Fibroblast of skin of left quadriceps (primary cell): ENCODE measurements at places on chromosomes 16 and 17.

DNA sequence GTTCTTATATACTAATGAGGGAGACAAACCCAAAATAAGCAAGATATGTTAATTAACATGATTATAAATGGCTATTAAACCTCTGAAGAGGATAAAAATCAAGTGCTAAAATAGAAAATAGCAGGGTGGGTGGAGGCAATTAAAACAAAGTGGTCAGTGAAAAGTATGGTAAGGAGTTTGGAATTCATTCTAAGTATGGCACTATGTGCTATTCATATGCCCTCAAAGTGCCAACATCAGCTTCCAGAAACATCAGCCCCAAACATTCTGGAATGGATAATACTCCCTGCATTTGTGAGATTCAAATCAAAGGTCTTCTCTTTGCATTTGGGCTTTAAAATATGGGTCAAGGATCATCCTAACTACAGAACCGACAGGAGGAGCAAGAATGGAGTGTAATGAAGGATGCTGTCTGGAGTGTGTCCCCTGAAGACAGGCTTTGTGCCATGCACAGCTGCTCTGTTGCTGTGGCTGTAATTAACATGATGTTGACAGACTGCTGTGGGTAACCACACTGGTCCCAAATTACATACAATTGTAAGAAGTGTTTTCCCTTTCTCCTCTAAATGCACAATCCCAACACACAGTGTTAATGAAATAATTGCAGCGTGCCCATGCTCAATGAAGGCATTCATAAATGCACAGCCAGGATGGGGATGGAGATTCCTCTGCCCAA lies 93.1 kb downstream of the VAT1L start:
- DNase-seq: no peak

- DNase-seq: no peak
Observed at GRCh38 chr16:49441366-49441780, 67.8 kb downstream of the C16orf78 start.

DNA sequence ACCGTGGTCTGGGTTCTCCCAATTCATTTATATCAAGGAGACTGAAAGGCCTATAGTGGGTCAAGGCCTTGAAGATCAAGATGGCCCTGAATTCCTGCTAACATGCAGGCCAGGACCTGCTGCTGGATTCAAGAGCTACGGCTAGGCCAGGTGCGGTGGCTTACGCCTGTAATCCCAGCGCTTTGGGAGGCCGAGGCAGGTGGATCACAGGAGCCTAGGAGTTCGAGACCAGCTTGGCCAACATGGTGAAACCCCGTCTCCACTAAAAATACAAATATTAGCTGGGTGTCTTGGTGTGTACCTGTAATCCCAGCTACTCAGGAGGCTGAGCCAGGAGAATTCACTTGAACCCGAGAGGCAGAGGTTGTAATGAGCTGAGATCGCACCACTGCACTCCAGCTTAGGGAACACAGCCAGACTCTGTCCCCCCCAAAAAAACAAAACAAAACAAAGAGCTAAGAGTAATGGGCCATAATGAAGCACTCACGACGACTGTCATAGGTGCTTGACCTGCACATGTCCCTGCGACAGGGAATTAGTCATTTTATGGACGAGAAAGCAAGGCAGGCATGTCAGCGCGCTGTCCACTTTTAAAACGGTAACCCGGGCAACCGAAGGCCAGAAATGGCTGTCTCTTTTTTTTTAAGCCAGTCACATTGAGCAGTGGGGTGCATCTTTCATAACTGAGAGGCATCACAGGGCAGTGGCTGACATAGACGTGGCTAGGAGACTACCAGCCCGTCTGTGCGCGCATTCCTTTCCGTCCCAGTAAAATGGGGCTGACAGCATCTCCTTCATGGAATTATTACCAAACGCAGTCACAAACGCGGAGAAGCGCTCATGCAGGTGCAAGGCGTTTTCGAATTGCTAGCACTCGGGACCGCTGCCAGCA lies 1.0 kb upstream of the FBRS start:
- DNase-seq: no peak

GRCh38 chr16:57749101-57749692 lies 13.6 kb downstream of the KATNB1 start:
- no peak for DNase-seq

DNA sequence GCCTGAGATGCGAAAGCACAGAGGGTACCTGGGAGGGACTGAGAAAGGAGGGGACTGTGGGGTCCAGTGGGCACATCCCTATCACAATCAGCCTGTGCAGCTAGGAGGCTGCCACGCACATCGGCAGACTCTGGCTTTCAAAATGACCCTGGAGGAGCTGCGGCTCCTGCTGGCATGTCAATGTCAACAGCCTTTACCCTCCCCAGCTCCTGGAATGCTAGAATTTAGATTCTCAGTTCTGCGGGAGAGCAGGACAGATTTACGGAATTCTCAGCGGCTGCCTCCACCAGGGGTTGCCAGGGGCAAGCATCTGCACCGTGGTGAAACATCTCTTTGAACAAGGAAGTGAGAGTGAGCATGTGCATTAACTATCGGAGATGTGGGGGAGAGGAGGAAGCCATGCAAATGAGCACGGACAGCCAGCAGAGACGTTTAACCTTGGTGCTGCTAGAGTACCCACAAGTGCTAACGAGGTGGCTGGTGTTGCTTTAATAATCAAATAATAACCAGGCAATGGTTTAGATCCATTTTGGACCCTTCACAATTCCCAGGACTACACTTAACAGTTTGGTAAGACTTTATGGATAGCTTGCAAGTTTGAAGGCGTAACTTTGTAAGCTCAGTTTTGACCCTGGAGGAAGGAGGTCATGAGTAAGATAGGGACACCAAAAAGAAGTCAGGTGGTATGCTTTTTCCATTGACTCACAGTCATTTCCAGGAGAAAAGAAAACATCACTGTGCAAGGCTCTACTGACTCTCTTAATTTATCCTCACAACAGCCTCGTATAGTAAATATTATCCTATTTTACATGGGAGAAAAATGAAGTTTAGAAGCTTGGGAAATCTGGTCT lies 54.1 kb downstream of the XYLT1 start:
- DNase-seq: no peak

DNA sequence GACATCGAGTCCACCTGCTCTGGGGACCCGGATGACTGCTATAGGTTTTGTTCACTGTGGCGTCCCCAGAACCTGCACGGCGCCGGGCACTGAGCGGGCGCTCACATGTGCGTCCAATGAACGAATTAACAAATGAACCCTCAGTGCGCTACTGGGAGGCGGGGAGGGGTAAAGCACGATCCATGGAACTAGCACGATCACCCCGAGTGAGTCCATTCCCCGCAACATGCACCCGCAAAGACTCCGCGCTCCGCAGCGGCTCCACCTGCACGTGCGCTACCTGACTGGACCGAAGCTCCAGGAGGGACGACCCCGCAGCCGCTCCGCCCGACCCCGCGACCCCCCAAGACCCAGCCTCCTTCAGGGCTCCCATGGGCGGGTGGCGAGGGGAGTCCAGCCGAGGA lies 491 bp downstream of the TRAP1 start:
- DNase-seq: no peak

DNA sequence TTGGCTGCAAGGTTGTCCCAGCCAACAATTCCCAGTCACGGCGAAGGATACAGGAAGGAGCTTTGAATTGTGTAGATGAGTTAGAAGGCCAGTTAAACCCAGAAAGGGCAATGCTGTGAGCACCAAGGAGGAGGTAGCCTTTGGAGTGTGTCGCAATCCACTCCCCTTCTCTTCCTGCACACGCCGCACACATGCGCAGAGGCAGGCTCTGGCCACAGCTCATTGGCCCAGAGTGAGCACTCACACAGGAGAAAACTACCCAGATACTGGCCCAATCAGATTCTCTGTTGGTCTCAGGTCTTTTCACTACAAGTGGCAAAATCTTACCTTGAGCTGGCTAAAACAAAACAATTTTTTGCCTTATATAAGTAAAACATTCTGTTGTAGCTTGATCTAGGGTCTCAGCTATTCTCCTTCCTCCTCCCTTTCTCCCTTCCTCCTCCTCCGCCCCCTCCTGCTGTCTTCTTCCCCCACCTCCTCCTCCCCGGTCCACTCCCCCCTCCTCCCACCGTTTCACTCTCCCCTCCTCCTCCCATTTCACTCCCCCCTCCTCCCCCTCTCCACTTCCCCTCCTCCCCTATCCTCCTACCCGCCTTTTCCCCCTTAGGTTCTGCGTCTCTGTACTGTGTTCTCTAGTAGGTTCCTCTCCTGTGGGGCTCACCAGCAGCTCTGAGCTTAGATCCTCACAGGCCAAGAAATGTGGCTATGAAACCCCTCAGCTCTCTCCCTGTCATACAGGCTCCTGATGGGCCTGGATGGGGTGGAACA lies 344.9 kb downstream of the CPPED1 start:
- no peak for DNase-seq

DNA sequence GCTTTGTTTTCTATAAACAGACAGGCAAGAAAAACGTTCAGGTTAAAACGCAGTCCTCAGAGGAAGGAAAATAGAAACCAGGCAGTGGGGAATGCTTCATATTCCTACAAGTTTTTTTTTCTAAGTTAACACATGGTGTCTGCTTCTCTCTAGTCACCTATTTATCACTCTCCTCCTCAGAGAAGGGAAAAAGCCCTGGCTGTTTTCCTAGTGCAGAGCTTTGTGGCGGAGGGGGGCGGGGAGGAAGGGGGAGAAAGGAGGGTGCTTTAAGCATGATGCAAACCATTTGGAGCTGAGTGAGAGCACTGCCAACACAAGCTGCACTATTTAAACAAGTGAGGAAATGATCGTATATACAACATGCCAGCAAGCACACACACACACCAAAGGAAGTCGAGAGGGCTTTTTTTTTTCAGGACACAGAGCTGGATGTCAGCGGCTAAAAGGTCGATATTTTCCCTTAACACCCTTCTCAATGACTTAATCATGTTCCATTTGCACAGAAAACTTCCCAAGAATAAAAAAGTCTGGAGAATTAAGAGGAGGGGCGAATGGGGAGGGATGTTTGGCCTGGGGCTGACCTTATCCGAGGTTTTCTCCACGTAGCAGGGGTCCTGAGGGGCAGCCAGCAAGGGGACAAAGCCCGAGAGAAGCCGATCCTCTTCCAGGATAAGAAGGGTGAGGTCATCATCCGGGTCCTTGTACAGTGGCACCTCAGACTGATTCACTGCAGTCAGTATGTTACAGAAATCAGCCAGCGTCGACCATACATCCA lies 117.4 kb downstream of the HIC1 start:
- peak; percentile 98 for DNase-seq

- DNase-seq: peak; percentile 74
Observed at GRCh38 chr16:11909653-11910545, 5.9 kb downstream of the GSPT1 start.

GRCh38 chr17:49590874-49591273 lies 15.2 kb downstream of the NXPH3 start:
- DNase-seq: no peak

GRCh38 chr17:37094391-37094790 lies 145.6 kb downstream of the AATF start:
- no peak for DNase-seq

GRCh38 chr16:86740906-86741799 lies 162.8 kb downstream of the FOXL1 start:
- peak; percentile 54 for DNase-seq

GRCh38 chr17:59725691-59726090 lies 18.2 kb downstream of the VMP1 start:
- DNase-seq: no peak

DNA sequence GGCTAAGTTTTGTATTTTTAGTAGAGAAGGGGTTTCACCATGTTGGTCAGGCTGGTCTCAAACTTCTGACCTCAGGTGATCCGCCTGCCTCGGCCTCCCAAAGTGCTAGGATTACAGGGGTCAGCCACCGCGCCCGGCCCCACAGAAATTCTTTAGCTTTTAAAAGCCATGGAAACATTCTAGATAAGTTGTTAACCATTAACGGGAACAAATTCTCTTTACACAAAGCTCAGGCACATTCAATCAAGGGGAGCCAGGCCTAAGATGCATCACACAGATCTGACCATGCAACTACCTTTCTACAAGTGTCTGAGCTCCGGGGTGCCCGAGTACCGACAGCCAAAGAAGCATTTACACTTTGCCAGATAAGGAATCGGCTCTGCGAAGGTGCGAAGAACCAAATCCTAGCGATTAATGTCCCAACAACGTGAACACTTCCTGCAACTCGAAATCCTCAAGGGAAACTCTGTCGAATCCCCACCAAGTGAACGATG lies 1.0 kb downstream of the EMC8 start:
- DNase-seq: no peak

GRCh38 chr17:69637446-69638156 lies 223.1 kb downstream of the MAP2K6 start:
- no peak for DNase-seq

DNA sequence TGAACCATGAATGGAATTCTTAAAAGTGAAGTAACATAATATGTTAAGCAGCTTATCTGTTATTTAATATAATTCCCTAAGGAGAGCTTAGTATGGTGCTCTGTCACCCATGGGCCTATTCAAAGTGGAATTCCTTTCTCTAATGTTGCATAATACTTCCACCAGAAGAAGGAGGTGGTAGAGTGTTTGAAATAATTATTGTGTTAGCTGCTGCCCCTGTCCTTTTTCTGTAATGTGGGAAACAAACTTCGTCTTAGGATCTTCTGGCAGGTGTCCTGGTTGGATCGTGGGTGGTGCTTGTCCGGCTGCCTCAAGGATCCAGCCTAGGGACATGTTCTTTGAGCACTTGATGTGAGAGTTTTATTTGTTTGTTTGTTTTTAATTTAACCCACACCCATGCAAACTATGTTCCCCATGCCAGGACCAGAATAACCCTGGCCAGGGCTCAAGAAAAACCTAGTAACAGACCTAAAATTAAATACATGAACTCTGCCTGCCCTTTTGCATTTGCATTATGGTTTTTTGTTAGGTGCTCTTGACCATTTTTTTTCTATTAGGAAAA lies 46.1 kb downstream of the ZNRF1 start:
- DNase-seq: no peak

GRCh38 chr17:76884995-76885893 lies 17.0 kb downstream of the MGAT5B start:
- DNase-seq: no peak

- no peak for DNase-seq
Observed at GRCh38 chr17:63881935-63882601, at the start of gene GH2. TSS of gene GH2 (minus strand) at chr17:63881944. CDS start at chr17:63881801, 143 bp downstream.

- DNase-seq: no peak
Observed at GRCh38 chr17:68910251-68910705, 44.9 kb downstream of the ABCA8 start.

- no peak for DNase-seq
Observed at GRCh38 chr17:58870747-58871146, 115.1 kb downstream of the PPM1E start.

DNA sequence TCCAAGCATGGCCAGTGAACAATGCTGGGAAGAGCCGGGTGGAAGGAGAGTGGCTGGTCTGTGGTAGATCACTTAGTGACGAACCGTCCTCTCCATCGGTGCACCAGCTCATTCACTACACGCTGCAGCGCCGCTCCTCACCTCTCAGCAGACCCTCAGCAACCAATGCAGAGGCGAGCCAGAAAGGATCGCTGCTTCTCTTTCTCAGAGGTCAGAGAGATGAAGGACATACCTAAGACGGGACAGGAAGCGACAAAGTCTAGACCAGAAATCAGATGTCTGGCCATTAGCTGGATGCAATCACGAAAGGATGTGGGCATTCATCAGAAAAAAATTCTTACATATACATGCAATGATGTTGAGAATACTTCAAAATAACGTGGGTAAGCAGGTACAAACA lies 26.9 kb downstream of the NSMCE1 start:
- no peak for DNase-seq
